Glutamatergic neuron (in vitro differentiated cells): ENCODE measurements at places on chromosomes 7 and 10. TPM values are rescaled to one million over a fixed set of nuclear protein-coding genes. Genes with fewer than 3 reads are reported as not detected.

Gene BMS1
- total RNA-seq: 17.3 TPM

Gene CPVL
- 20.3 TPM for total RNA-seq

DNA sequence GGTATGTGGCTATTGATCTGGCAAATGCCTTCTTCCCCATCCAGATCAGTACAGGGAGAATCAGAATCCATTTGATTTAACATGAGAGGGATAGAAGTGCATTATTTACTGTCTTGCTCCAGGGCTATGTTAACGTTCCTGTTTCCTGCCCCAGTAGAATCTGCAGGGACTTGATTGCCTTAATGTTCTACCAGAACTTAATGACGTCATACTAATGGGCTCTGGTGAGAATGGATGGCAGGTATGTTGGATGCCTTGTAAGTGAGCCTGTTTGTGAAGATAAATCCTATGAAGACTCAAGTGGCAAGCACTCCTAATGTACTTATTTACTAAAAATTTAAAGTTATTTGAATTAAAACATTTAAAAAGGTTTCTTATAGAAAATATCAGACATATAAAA, 44.5 kb upstream of the CHCHD3 start:
- no peak for DNase-seq

DNA sequence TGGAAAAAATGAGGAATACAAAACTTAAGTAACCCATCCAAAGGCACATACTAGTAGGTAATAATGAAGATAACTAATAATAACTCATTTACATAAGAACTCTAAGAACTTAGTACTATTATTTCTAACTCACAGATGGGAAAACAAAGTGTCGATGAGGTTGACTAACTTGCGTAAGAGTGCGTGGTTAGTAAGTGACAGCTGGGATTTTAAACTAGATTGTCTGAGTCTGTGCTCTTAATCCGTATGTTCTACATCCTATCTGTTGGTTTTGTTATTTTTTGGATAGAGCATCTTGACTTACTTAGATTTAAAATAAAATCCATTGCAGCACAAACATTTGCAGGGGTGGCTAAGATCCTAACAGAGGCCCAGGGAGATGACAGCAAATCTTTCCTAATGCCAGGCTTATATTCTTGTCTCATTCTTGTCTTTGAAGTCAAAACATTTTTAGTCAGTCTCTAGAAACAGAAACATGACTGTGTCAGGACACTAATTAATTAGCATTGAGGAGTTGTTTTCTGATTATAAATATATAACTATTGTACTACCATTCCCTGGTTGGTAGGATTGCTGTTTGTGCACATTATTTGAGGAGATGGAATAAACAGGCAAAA, 11.7 kb downstream of the RPA3 start:
- DNase-seq: no peak

GRCh38 chr10:123619067-123619855, 46.9 kb upstream of the GPR26 start:
- no peak for DNase-seq

DNA sequence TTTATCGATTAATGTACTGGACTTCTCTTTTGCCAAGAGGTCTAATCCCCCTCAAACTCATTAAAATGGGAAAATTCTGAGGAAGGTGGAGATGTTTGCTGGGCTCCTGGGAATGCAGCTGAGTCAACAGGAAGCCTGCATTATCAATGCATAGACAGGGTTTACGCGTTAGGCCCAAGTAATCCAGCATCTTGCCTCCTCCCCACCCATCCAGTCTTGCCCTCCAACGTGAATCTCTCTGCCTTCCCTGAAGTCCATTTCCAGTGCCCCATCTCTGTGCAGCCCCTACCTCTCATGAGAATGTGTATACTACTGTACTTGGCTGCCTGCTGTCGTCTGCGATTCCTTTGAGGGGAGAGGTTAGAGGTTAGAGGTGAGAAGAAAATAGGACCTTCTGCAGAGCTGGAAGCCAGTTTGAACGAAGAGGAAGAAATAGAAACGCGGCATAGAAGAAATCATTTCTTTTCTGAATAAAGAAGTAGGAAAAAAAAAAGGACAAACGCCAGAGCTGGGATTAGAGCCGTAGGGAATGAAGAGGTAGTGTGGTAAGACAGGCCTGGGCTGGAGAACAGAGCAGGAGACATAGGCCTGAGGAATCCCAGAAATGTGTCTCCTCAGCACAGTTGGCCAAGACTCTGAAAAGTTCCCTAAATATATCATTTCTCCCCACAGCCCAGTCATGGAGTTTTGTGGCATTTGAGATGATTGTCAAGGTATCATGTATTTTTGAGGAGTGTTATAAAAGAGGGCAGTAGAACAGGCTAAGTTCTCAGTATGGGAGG, 75.6 kb downstream of the MYOF start:
- no peak for DNase-seq

GRCh38 chr10:106795619-106796018, 368.9 kb downstream of the SORCS1 start:
- peak; percentile 33 for DNase-seq

- no peak for DNase-seq
Measured at GRCh38 chr7:82234457-82235049, 209.0 kb downstream of the CACNA2D1 start.

Gene HMX2
- not detected for total RNA-seq

Gene NEURL1
- total RNA-seq: 3.1 TPM

- DNase-seq: no peak
Measured at GRCh38 chr7:2792856-2793487, 51.1 kb downstream of the GNA12 start.

Gene PTCD1
- 5.5 TPM for total RNA-seq

DNA sequence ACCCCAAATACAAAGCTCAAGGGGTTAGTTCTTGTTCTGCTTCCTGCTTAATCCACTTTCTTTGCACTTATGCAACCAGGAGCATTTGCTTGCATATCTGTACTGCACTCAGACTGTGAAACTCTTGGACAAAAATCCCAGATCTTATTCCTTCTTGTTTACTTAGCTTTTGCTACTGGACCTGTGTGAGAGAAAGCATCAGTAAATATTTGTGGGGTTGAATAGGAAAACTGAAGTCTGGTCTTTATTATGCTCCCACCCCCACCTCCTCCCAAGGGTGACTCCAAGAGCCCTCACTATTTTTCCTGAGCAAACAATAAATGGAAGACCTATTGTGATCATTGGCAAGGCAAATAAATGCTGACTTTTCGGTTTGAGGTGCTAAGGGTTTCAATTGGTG, 57.1 kb upstream of the VSTM2A start:
- DNase-seq: no peak

Gene ZPBP
- not detected for total RNA-seq

Gene GATA3
- 0.69 TPM for total RNA-seq

- no peak for DNase-seq
Measured at GRCh38 chr10:22022257-22023032, 18.9 kb upstream of the DNAJC1 start.

DNA sequence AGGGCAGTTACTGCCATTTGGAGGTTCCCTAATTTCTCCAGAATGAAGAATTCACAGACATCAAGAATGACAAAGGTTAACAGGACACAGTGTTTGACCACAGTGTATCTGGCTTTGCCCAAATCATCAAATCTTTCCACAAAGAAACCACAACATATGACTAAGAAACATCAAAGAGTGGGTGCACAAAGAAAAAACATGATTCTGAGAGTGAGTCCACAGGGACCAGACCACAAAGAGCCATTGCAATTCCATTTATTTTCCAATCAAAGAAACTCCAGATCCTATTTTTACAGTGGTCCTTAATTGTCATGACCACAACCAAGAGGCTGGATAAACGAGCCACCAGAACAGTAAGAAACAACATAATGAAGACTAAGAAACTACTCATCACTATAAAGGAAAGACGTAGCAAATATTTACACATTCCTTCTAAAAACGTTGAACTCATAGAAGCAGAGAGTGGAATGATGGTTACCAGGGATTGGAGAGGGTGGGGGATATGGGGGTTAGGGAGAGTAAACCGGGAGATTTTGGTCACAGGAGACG, 286.5 kb downstream of the DOCK4 start:
- no peak for DNase-seq

GRCh38 chr7:151833691-151834090, 43.2 kb downstream of the PRKAG2 start:
- DNase-seq: no peak

DNA sequence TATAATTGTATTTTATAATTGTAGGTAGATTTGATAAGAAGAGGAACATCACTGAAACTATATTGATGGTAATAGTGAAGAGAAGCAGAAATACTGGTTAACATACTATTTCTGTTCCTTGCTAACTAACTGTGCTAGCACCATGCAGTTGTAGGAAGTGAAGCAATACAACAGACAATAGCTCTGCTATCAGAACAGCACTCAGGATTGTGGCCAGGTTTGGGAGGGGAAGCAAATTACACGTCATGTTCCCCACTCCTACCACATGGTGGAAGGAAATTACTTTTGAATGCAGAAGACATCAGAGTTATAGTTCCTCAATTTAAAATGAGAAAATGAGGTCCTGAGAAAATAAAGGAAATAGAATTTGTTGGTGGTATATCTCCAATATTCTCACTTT, 151.1 kb downstream of the DGKB start:
- DNase-seq: no peak

- no peak for DNase-seq
Measured at GRCh38 chr7:44987996-44988395, 9.2 kb upstream of the MYO1G start.

DNA sequence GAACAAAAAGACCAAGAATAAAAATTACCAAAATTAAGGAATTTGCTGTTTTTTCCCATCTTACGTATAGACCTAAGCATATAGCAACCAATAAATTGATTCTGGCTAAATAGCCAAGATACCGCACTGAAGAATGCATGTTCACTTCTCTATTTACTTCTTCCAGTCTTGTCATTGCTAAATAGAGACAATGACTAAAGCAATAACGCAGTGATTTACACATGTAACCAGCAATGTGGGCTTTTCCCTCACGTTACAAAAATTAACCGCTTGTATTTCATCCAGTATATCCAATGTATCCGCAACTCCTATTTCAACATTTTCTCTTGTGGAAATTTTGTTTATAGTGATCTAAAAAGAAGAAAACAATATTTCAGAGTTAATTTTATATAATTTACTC, 5.6 kb downstream of the TMEM168 start:
- no peak for DNase-seq

Gene GPNMB
- not detected for total RNA-seq

DNA sequence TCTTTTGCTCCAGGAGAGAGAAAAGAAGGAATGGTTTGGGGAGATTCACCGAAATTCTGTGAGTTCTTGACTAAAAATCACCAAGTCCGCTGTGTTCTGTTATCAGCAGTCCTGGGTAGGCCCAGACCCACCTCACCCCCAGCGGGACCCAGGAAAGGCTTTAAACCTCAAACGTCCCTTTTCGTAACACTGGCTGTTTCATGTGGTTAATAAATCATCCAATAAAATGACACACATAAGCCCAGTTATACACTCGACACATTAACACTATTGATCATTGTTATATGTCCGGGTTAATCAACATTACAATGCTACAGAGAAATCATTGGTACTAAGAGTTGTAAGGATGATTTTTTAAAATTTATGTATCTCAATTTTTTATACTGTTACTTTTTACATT, 25.2 kb downstream of the DIP2C start:
- DNase-seq: no peak

Gene ZKSCAN1
- 127 TPM for total RNA-seq

DNA sequence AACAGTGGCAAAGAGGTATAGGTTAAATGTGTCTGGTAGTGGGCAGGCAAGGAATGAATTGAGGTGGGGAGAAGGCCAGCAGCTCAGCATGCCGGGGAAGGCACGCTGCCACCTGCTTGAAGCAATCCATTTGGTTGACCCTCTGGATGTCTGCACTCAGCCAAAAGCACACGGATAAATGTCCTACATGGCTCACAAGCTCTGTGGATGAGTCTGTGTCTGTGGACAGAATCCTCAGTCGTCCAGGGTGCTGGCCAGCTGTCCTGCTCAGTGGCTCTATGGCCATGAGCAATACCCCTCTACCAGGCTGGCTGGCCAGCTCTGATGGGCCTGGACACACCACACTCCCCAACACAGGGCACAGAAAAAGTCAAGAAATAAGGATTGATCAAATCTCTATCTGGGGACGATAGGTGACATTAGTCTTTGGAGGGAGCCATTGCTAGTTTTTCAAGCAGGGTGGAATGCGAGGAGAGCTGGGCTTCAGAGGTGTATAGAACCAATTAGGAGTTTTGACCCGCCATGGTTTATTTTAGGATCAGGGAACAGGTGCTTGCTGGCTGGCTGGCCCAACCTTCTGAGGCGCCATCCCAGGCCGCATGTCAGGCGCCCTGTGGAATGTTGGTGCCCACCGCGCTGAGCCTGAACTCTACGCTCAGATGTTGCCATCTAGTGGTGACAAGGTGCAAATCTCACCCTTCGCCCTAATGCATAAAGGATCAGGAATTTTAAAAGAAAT, 493.4 kb downstream of the TNS3 start:
- peak; percentile 71 for DNase-seq

DNA sequence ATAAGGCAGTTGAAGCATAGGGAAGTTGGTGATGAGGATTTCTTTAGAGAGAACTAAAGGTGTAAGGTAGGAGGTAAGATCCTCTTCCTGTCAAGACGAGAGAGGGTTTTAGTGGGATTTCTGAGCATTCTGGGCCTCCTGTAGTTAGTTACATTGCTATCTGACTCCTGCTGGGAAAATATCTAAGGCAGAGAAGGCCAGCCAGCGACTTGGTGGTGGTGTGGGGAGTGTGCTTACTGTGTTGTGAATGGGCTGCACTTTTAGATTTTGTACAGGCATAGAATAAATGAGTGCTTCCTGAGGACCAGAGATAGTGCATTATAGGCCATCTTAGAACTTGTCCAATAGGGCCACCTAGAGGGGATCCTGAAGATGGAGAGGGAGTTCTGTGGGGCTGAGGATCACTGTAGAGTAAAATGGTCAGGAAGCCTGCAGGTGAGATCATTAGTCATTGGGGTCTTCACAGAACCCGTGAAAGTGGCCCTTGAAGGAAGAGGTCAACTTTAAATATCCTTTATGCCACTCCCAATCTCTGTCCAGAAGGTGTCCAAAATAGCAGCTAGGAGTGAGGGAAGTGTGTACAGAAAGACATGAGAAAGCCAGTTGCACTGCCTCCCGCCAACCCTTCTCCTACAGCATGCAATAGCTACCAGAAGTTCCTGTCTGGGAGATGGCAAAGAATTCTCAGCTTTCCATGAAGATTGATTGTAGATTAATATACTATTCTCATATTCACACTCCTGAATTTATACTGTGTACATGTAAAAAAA, 266.6 kb downstream of the POLR1F start:
- DNase-seq: no peak

GRCh38 chr7:142864980-142865747, 10.3 kb downstream of the EPHB6 start:
- no peak for DNase-seq

Gene PTPRN2
- 49.0 TPM for total RNA-seq

Gene MYO3A
- total RNA-seq: 0.22 TPM

- no peak for DNase-seq
Measured at GRCh38 chr7:30175180-30175579, 40.4 kb downstream of the MTURN start.

- DNase-seq: no peak
Measured at GRCh38 chr10:86163522-86164173, 202.9 kb downstream of the GRID1 start.

- DNase-seq: no peak
Measured at GRCh38 chr10:63738410-63738809, 217.2 kb downstream of the REEP3 start.

Gene ERVW-1
- total RNA-seq: not detected
